ENCODE measurements at places on chromosomes 6 and 20.
A peak's percentile ranks its signal among the peaks of the same experiment; 100 is the strongest.

- DNase-seq, result no peak
Measured at GRCh38 chr6:98648211-98648914, 186.0 kb upstream of the POU3F2 start.

GRCh38 chr6:42269553-42269952, 51.9 kb upstream of the MRPS10 start:
- no peak for DNase-seq

DNA sequence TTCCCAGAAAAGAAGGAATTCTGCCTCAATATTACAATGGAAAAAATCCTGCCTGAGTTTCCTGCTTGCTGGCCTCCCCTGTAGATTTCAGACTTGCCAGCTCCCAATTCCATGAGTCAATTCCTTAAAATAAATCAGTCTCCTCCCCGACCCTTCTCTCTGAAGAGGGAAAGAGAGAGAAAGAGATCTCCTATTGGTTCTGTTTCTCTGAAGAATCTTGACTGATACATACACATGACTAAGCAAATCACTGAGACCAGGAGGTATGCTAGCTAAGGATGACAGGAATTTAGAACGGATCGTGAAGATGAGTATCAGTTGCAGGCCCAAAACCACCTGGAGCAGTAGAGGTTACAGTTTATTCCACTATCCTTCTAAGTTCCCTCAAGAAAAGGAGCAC, 11.3 kb upstream of the RBM24 start:
- DNase-seq, result no peak

DNA sequence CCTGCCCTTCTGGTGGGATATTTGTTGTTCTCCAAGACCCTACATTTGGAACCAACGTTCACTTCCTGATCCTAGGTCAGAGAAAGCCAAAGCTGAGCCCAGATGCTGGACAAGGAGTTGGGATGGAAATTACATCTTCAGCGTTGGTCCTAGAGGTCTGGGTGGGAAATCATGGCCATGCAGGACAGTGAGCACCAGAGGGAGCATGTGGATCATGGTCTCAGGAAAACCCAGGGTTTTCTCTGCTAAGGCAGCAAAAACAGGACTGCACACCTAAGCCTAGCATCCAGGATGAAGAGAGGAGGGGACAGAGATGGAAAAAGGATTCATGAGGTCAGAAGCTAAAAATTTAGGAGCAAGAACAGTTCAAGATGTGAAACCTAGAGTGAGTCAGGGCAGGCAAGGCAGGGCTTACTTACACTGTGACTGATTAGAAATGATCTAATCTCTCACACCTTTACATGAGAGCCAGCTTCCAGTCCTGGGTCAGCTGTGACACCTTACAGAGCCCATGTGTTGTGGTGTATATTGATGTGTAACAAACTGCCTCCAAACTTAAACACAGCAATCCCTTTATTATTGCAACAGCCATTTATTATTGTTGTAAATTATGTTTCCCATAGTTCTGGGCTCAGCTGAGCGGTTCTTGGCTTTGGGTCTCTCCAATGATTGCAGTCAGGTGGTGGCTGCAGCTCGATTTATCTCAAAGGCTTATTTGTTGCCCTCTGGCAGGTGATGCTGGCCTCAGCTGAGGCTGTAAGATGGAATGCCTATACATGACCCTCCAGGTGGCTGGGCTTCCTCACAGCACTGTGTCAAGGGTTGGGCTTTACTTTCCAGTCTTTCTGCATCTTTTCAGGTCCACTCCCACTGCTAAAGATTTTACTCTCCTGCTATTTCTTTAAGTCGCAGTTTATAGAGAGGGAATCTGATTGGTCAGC, 6.5 kb downstream of the C20orf202 start:
- no peak for DNase-seq

GRCh38 chr6:7267071-7267465, 45.9 kb downstream of the SSR1 start:
- DNase-seq, result peak; percentile 55

DNA sequence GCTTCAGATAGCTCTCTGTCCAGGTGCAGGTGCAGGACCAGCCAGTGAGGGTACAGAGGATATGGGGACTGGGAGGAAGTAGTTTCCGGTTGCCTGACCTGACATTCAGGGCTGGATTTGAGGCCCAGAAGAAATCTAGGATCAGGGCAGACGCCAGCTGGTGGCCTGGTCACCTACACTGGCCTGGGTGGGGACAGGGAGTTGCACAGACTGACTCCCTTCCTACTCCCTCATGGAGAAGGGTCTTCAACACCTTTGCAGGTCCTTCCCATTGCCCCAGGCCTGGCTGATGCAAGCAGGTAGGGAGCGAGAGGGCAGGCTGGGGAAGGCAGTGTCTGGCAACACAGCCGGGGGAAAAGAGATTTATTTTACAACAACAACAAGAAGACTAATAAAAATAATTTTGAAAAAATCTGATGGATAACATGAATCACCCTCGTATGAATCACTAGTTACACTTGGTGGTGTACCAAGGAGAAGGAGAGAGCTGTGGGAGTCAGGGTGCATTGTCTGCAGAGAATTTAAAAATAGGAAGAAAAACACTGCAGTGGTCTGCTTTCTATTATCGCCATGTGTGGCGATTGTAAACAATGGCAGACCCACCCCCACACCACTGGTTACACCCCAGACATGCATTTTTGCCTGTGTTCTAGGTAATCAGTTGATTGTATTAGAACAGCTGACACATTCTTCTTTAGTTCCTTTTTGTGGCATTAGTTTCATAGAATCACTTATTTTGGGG, 62.3 kb upstream of the SNX9 start:
- peak; percentile 80 for DNase-seq

- no peak for DNase-seq
Measured at GRCh38 chr6:169850154-169850553, 98.7 kb downstream of the ERMARD start.

DNA sequence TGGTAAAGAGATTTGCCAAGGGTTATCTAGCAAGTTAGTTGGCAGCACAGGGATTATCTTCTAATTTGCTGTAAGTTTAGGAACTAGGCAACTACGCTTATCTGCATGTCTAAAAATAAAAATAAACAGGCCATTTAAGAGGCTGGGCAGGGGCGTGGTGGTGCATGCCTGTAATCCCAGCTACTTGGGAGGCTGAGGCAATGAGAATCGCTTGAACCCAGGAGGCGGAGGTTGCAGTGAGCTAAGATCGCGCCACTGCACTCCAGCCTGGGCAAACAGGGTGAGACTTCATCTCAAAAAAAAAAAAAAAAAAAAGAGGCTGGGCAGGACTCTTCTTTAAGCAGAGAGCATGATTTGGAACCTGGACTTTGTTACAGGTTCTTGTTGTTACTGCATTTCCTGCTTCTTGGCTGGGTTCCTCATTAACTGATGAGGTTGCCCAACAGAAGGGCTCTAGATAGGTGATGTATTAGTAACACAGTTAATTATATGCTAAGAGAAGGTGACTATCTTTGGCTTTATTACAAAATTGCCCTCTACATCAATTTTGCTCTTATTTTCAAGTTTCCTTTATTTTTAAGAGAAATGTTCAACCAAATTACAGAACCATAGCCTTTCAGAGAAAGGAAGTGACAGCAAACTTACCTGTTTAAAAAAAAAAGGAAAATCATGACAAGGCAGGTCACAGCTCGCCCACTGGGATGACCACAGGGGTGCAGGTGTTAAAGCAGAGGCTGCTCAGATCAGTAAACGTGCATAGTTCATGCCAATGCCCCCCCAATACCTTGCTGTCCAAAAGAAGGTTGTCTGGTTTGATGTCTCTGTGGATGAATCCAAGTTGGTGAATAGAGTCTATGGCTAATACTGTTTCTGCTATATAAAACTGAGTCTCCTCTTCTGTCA, 32.5 kb downstream of the STK38 start:
- no peak for DNase-seq

DNA sequence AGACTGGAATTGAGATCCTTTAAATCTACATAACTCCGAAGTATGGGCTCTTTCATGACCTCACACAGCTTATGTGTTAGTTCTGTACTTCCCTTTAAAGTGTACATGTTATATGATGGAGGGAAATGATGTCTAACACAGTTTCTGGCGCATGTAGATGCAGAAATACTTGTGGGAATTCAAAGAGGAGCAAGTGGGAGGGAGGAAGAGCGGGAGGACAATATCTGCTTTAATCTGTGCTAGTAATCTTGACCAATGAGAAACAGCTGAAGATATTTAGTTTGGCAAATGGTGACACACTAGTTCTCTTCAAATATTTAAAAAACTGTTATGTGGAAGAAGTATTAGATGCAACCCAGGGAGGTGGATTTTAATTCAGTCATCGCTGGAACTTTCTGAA, 62.9 kb upstream of the PLEKHG1 start:
- no peak for DNase-seq

Data from activated effector memory CD4-positive, alpha-beta T cell treated with anti-CD3 and anti-CD28 coated beads, Interleukin-2, amount 50 U/mL, for 16 hours (primary cell).